ENCODE measurements at places on chromosomes 2 and 18.

- DNase-seq: no peak
Measured at GRCh38 chr18:10111191-10111590, 197.4 kb downstream of the VAPA start.

DNA sequence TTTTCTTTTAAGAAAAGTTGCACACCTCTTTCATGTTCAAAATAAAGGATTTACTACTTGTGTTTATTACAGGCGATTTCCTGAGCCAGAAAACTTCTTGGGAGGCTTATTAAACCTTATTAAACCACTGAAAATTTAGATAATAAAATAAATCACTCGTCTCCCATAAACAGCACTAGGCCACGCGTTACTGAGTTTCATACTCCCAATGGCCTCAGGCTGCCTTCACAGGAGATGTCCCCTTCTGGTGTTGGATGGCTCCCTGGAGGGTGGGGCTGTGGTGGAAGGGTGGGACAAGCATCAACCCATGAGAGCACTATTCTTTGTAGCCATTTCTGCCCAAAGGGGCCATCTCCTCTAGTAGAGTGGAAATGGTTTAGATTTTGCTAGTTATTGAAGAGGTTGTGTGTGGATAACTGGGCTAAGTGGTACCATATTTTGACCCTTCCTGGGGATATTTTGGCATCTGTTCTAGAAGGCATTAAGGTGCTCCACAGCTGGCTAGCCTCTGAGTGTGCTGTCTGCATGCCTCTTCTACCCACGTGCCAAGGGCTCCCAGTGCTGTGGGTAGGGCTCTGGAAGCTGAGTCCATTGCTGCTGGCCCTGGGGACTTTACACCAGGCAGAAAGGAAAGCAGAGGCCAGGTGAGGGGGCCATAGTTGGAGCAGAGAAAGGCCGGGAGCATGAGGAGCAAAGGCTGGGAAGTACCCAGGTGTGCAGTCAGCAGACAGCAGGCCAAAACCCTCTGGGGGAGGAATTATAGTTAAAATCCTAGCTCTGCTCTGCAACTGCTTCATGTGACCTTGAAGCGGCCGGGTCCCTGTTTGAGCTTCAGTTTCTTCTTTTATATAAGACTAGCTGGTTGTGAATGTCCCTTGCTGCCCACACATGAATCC is 121.7 kb upstream of the SMAD2 start:
- DNase-seq: no peak

- no peak for DNase-seq
Measured at GRCh38 chr18:75638223-75638775, 210.8 kb upstream of the SMIM21 start.

GRCh38 chr18:7808992-7809391 is 241.9 kb downstream of the PTPRM start:
- DNase-seq: no peak

All from uterus (tissue), 4 donors.